ENCODE measurements at places on chromosomes 5 and 9.

DNA sequence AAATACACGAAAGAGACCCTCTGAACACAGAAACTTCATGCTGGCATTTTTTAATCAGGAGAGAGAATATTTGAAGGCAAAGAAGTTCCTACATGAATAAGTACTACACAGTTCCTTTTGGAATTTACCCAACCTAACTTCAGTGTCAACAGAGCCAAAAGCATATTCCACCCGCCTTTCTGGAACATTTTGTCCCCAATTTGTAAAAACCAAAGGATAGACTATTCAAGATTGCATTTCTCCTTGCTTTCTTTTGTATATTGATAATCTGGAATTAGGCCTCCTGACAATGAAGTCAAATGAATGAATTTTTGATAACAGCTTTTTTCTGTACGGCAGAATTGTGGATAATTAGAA is 39.4 kb upstream of the TRAF1 start:
- DNase-seq, result no peak

DNA sequence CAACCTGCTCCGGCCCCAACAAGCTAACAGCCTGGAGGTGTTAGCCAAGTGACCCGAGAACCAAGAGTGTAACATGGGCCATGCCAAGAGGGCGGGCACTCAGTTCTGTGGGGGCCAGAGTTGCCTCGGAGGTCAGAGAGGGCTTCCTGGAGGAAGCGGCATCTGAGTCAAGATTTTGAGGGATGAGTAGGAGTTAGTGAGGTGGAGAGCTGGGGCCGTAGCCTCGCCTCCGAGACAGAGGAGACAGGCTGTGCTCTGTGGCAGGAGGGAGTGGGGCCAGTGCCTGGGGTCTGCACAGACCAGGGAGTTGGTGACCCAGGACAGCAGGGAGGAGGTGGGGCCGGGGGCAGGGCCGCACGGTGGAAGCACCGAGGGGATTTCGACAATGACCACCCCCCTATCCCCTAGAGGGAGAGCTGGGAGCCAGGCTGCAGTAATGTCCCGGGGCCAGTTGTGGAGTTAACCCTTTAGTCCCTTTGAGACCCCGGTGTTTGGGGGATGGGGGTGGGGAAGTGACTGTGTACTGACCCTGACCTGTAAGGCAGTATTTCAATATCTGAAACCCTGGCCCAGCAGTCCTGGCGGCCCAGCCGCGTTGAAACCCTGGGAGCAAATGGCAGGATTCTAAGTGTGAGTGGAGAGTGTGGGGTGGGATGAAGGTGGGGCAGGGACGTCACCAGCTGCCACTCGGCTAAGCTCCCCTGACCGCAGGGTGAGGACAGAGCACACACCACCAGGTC is 148.7 kb upstream of the COL5A1 start:
- DNase-seq, result no peak

- DNase-seq, result no peak
Observed at GRCh38 chr5:39608024-39608423, 183.2 kb upstream of the DAB2 start.

GRCh38 chr9:37707748-37708147 is 45.9 kb upstream of the TRMT10B start:
- no peak for DNase-seq

GRCh38 chr5:153555420-153556114 is 65.1 kb downstream of the GRIA1 start:
- no peak for DNase-seq

GRCh38 chr9:135531096-135531495 is 9.9 kb downstream of the LCN1 start:
- DNase-seq, result no peak

GRCh38 chr9:80156756-80157472 is 585.1 kb downstream of the TLE4 start:
- DNase-seq, result no peak

GRCh38 chr9:89553451-89554010 is 51.3 kb upstream of the GADD45G start:
- DNase-seq, result no peak

DNA sequence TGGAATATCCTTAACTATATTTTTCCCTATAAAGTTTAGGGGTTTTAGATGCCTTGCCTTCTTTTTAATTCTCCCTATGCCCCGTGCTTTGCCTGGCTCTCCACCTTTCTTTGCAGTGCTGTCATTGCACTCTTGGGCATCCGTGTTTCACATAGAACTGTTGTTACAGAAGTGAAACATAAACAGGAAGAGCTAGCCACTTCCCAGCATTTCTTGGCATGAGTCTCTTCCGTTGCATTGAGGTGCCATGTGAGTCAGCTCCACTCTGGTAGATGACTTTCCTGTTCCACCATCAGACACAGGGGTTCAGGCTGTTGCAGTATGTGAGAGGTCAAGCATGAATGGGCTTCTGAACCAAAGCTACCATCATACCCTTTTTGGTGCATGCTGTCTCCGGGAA is 73.4 kb downstream of the ANGPTL2 start:
- DNase-seq, result no peak

DNA sequence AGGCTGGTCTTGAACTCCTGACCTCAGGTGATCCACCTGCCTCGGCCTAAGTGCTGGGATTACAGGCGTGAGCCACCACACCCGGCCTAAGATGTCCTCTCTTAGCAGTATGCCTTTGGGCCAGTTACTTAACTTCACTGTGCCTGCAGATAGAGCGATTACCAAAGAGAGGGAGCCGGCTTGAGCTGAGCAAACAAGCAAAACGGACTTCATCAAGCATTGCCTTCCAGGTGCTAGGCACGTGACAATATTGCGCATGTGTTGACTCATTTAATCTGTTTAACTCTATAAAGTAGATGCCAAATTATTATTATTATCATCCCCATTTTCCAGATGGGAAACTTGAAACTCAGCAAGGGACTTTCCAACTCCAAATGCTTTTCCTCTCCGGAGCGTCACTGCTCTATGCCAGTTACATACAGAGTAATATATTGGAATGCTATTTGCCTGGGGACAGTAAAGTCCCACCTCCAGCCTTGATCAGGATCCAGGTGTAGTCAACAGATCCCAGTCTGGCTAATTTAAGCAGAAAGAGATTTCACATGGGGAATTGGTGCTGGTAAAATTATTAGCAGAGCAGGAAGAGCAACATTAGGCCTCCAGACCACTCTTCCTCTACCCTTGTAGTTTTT is 5.6 kb upstream of the C9orf152 start:
- DNase-seq, result no peak

DNA sequence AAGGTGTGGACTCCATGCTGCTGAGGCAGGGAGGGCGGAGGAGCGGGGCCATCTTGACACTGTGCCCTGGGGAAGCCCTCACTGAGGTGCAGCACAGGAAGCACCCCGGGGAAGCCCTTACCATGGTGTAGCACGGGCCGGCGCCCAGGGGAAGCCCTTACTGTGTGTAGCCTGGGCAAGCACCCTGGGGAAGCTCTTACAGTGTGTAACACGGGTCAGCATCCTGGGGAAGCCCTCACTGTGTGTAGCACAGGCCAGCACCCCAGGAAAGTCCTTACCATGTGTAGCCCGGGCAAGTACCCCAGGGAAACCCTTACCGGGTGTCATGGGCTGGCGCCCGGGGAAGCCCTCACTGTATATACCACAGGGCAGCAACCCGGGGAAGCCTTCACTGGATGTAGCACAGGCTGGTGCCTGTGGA is 62.6 kb upstream of the ZNF354B start:
- no peak for DNase-seq

GRCh38 chr9:106326493-106326892 is 536.5 kb upstream of the ZNF462 start:
- no peak for DNase-seq

- no peak for DNase-seq
Observed at GRCh38 chr9:77183581-77183980, 6.2 kb downstream of the VPS13A start.

DNA sequence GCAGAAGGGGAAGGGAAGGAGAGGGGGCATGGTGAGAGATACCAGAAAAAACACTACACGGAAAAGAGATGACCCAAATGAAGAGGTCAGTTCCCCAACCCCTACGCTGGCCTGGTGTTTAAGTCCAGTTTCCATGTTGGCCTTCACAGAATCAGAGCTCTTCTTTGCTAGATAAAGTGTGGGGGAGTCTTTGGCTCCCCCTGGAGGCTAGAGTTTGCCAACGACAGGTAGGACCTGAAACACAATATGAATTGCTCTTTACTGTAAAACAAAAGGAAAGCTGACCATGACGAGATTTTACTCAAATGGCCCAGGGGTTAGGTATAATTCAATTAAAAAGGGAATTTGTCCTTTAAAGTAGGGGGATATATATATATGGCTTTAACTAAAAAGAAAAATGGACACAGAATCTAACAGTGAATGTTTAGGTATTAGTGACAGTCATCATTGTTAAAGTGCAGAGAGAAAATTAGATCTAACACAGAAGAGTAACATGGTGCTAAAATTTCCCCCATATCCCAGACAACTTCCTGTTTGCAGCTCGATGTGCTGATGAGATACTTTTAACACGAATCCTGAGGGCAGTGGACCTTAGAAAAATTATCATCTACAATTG is 92.0 kb downstream of the SV2C start:
- peak; percentile 31 for DNase-seq

DNA sequence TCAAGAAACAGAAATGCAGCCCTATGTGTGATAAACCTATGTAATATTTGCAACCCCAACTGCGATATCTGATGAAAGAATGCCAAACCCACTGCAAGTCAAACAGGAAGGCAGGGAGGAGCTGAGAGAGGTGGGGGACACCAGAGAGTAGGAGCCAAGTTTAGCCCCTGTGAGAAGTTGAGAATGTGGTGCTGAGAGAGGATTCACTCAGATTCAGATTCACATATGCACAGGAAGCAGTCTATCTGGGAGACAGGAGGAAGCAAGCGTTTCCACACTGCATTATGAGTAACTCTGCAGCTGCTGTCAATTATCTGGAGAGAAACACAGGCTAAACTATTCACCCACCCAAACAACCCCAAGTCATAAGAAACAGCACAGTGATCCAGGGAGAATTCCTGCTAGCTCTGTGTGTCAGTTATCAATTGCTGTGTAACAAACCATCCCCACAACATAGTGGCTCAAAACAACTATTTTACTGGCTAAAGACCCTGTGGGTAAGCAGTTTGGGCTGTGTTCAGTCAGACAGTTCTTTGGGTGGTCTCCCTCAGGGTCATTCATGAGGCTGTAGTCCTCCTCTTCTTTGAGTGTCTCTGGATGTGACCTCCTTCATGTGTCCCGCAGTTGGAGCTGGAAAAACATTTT is 161.9 kb upstream of the RAI14 start:
- DNase-seq, result no peak

- no peak for DNase-seq
Observed at GRCh38 chr9:133868203-133868602, 123.9 kb downstream of the VAV2 start.

- no peak for DNase-seq
Observed at GRCh38 chr5:115815006-115815692, 1.3 kb downstream of the CDO1 start.

DNA sequence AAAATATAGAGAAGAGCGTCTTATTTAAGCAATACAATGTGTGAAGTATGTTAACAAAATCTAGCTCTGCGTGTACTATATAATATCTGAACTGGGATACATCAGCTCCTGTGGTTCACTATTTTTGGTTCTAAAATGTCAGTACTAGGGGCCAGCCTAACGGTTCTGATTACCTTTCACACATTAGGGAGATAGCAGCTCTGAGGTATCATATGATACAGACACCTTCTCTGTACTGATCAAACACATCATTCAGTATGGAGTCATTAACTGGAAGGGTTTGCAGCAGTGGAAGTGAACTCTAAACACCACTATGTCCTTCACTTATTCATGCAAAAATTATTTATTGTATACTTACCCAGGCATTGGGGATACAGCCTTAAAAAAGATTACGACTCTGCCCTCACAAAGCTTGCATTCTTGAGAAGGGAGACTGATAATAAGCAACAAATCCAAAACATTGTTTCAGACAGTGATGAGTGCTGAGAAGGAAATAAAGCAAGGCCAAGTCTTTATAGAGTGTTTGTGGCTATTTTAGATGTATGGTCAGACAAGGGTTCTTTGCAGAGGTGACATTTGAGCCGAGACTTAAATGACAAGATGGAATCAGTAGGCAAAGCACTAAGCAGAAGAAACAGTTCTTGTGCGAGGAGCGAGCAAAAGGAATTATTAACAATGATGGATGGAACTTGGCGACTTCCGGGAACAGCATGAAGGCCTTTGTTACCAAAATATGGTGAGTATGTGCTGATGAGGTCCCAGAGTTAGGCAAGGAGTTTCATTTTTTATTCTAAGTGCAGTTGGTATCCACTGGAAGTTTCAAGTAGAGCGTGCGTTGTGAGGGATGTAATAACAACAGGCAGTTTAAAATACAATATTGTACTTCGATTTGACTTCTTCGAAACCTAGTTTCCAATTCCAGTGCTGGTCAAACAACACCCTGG is 1.8 kb upstream of the LNPEP start:
- no peak for DNase-seq

DNA sequence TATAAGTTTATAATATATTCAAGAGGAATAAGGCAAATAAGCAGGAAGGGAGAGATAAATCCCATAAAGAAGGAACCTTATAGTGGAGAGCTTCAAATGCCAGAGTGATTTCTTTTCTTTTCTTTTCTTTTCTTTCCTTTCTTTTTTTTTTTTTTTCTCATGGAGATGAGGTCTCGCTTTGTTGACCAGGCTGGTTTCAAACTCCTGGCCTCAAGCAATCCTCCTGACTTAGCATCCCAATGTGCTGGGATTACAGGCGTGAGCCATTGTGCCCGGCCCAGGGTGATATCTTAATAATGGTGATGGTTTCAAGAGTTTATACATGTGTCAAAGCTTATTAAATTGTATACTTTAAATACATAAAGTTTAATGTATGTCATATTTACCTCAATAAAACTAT is 19.6 kb upstream of the FOCAD start:
- DNase-seq, result no peak

DNA sequence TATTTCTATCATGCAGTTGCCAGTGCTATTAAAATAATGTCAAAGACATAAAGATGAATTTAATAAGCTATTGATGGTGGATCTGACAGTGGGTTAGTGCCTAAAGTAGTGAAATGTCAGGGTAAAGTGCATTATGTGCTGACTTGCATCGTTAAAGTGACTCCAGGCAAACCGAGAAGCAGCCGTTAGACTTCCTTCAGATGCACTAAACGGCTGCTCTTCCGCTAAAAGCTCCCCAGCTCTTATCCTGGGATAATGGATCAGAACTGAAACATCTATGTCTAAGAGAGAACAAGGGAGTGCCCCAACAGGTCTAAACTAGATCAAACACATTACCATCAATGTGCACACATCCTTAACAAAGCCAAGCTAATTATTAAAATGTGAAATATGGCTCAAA is 468.2 kb downstream of the NTRK2 start:
- no peak for DNase-seq

GRCh38 chr5:37717613-37718431 is 122.0 kb downstream of the GDNF start:
- no peak for DNase-seq

GRCh38 chr5:135015942-135016341 is 18.1 kb downstream of the PITX1 start:
- DNase-seq, result no peak

DNA sequence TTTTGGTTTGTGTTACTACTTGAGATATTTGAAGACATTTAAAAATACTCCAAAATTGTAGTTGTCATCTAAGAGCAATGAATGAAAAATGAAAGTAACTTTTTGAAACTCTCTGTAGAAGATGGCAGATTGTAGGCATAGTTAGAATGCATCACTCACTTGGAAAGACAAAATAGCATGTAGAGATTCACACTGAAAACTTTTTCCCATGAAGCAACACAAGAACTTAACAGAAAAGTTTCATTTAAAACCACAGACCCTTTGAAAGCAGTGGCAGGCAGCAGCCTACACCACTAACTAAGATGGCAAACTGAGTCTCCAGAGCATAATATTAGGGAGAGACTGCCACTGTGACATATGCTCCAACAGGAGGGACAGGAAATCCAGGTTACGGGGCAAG is 18.9 kb upstream of the FAM174A start:
- DNase-seq, result no peak
